ENCODE measurements at places on chromosomes 13 and 19.

GRCh38 chr19:42060117-42060516 is 9.9 kb downstream of the GRIK5 start:
- no peak for DNase-seq

DNA sequence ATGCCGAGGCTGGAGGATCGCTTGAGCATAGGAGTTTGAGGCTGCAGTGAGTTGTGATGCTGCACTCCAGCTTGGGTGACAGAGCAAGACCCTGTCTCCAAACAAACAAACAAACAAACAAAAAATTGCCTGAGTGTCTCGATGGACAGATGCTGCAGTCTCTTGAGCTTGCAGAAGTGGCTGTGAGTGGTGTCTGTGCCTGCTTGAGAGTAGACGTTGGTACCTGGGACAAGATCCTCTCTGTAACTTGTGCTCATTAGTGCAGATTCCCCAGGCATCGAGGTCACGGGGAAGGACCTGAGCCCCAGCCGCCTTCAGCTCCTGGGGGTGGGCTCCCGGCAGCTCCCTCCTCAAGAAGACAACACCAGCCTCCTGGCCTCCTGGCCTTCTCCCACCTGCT is 8.6 kb upstream of the C5AR2 start:
- DNase-seq: no peak

GRCh38 chr19:7500811-7501450 is 12.1 kb upstream of the PEX11G start:
- peak; percentile 48 for DNase-seq

- no peak for DNase-seq
Observed at GRCh38 chr13:99265821-99266426, 7.7 kb upstream of the GPR18 start.

GRCh38 chr19:17135001-17135853 is 59.6 kb downstream of the MYO9B start:
- no peak for DNase-seq

GRCh38 chr13:114146173-114146572 is 13.8 kb upstream of the RASA3 start:
- DNase-seq: no peak
